ENCODE measurements at places on chromosomes 13 and 19.

GRCh38 chr13:44930280-44930679, 59.0 kb downstream of the NUFIP1 start:
- no peak for DNase-seq

GRCh38 chr13:48828962-48829411, 146.7 kb upstream of the FNDC3A start:
- DNase-seq = no peak

DNA sequence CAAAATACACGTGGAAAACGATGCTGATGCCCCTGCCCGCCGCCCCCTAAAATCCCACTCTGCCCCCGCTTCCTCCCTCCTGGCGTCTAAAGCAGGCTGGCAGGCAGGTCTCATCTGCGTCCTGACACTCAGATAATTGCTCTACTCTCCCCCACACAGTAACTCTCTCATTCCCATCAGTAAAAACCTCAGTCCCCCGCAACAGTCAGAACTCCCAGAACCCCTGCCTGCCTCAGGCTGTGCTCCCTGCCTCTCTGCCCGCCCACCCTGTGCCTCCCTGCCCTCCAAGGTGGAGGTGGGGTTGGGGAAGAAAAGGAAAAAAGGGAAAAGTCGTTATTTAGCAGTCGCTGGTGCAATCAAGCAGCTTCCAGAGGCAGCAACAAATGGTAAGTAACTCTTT, 473.7 kb downstream of the EFNB2 start:
- DNase-seq = no peak

DNA sequence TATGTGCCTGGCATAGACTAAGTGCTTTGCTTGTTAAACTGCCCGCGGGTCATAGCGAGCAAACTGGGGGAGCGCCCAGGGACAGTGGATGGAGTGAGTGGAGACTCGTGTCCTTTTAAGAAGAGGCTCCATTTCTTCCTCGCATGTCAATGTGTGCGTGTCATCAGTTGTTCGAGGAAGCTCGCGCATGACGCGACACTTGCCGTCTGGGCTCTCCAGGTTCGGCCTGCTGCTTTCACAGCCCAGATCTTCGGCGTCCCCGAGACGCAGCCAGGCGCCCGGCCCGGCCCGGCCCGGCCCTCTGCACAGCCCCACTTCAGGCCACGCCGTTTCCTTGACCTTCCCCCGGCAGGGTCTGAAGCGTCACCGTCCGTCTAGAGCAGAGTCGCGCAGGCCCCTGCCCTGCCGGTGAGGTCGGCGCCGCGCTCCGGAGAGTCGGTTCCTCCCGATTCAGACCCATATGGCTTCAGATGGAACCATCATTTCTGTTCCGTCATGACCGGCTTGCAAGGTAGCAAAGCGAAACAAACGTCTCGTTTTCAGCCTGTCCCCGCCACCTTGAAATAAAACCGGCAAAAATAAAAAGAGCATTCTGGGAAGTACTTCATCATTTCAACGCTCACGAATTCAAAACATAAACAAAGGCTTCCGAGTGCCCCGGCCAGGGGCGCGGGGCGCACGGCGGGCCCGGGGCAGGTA, 599 bp upstream of the ARHGEF7 start:
- DNase-seq = peak; percentile 90

DNA sequence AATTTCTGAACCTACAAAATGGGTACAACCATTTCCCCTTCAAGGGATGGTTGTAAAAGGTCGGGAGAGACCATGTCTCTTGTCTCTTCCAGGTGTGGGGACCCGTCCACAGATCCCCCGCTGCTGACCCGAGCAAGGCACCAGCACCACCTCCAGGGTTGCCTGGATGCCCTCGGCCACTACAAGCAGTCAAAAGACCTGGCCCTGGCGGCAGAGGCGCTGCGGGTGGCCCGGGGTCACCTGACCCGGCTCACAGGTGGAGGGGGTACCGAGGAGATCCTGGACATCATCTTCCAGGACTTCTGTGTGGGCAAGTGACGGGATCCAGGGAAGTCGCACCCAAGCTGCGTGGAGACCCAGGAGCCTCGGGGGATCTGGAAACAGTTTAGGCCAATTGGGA, 4.0 kb downstream of the GTPBP3 start:
- no peak for DNase-seq
